ENCODE measurements at places on chromosomes 11 and 22.

- DNase-seq, result peak; percentile 91
Observed at GRCh38 chr22:42933485-42934091, 76.5 kb upstream of the ARFGAP3 start.

DNA sequence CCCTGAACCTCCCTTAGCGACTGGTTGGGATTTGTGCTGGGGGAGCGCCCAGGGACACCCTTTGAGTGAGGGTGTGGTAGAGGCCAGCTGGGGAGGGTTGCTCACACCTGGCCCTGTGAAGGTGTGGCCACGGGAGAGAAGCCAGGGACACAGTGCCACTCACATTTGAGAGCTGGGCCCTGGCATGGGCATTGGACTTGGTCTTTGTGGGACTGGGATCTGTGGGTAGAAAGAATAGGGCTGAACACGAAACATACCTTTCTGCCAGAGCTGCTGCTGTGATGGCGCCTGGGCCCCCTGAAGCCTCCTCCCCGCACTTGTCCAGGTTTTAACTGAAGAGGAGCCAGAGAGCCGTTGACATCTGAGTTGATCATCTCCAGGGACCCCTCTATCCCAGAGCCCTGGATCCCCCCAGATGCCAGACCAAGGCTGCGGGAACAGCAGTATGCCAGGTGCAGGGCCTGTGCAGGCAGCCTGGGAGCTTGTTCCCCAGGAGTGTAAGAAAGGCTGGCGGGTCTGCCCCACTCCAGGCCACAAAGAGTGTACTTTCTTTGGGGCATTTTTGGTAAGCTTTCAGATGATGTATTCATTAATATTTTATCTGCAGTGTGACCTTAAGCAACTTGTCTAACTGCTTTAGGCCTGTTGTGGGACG lies 284.1 kb downstream of the TBC1D22A start:
- DNase-seq, result no peak

DNA sequence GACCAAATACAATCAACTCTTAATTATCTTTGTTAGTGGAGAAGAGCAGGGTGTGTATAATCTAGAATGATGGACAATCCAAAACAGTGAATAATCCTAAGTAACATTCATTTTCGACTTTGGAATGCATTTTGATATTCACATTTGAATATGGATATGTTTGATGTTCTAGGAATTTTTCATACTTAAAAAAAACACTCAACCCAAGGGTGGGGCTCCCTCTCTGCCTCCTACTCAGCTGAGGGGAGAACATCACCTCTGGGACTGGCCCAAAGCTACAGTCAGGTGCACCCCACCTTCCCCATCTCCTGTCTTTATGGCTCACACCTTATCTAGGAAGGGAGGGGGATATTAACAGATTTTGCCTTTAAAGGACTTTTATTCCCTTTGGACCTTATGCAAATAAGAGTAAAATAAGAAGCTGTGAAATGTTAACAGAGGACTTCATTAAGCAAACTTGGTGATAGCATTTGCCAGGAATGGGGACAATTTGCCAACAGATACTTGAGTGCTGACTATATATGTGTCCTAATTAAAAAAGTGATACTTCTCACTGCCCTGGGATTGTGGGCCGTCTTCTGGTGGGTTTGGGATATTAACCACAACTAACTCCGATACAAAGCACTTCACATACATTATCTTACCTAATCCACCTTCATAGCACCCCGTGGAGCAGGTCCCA lies 187.0 kb downstream of the ST3GAL4 start:
- DNase-seq, result no peak

- DNase-seq, result no peak
Observed at GRCh38 chr11:84211896-84212295, 925.7 kb upstream of the CCDC90B start.

- DNase-seq, result no peak
Observed at GRCh38 chr11:33988586-33989370, 62.8 kb upstream of the CAPRIN1 start.

GRCh38 chr11:124736736-124737135 lies 3.0 kb upstream of the NRGN start:
- no peak for DNase-seq

DNA sequence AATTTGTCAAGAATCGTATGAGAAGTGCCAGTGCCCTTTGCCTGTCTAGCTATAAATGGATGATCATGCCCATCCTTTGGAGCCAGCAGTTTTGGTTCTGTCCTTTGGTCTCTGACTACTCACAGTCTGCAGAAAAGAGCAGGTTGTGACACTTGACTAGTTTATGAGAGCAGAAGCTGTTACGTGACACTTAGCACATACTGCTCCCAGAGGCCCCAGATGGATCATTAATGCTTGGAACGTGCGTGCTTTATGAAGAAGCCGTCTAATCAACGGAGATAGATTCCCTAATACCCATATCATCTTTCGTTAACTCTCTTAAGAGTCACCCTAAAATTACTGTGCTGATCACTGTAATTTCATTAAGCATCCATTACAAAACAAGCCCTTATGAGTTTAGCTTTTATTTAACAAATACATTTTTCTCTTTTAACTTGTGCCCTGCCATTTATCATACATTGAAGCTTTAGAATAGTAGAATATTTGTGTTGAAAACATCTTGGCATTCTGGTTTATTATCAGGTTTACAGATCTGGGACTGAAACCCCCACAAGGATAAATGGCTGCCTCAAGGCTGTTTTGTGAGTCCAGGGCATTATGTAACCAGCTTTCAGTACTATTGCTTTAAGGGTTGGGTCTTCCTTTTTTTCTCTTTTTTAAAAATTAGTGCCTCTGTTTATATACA lies 47.0 kb upstream of the ADORA2A start:
- no peak for DNase-seq

- no peak for DNase-seq
Observed at GRCh38 chr22:37566329-37566837, 6.1 kb downstream of the CDC42EP1 start.

DNA sequence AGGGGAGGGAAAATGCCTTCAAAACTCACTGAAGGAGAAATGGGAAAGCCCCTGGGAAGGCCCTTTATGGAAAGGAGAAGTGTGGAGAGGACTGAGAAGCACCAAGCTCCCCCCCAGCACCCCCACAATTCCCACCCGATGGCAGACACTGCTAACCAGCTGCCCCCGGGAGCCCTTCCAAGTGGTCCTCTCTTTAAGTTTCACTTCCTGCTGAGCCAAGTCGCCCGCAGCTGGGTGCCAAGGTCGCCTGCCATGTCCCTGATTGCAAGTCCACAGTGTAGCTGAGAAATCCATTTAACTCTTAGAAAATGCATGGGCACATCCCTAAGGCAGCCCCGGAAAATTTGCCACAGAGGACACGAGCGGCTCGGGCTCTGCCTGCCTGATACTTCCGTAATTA lies 68.2 kb downstream of the GALNT18 start:
- DNase-seq, result no peak

DNA sequence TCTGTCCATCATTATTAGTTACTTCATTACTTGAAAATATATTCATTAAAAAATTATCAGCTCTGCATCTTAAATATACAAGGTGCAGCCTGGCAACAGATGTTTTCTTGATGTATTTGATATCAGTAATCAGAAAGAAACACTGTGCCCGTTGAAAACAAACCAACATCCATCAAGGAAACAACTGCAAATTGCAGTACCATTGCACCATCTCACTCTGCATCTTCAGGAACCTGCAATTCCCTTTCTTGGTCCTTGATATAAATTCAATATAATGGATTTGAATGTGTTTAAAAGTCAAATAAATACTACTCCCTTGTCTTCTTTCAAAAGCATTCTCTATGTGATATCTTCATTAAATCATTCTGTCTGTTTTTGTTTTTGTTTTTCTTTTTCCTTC lies 1131.2 kb downstream of the FAM181B start:
- no peak for DNase-seq

DNA sequence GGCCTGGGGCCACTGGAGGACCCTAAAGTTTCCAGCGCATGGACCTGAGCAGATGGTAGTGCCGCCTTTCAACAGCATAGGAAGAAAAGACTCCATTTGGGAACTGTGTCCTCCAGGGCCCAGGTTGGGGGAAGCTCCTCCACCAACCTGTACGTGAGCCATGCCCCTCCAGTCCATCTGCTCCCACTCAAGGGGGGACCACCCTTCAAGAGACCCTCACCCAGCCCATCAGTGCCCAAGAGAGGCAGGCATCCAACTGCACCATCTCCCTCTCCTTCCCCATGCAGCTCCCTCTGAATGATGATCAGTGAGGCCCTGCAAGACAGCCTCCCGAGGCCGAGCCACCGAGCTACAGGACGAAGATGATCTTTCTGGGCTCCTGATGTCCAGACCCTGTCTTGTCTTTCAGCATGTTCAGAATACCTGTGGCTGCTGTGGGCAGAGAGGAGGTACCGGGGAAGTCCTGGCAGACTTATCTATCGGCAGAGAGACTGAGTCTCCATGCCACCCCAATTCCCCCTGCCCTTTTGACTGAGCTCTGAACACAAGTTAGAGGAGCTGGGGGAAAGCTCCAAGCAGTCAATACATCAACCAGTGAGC lies 25.0 kb upstream of the JAM3 start:
- DNase-seq, result no peak

DNA sequence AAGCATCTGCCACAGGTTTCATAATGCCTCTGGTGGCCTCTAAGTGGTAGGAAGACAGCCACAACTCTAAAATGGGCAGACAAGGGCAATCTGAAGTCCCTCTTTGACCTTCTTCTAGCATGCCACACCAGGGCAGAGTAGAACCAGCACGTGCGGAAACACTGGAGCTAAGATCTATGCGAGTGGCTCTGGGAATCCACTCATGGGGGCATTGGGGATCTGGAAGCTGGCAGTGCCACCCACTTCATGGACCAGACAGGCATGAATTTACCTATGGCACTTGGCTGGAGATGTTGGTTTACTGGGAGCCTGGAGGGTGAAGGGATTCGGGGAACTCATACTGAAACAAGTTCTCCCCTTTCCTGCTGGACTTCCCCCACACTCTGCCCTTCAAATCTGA lies 337.4 kb downstream of the MIAT start:
- DNase-seq, result no peak

GRCh38 chr11:28384418-28384817 lies 276.2 kb downstream of the METTL15 start:
- peak; percentile 99 for DNase-seq

DNA sequence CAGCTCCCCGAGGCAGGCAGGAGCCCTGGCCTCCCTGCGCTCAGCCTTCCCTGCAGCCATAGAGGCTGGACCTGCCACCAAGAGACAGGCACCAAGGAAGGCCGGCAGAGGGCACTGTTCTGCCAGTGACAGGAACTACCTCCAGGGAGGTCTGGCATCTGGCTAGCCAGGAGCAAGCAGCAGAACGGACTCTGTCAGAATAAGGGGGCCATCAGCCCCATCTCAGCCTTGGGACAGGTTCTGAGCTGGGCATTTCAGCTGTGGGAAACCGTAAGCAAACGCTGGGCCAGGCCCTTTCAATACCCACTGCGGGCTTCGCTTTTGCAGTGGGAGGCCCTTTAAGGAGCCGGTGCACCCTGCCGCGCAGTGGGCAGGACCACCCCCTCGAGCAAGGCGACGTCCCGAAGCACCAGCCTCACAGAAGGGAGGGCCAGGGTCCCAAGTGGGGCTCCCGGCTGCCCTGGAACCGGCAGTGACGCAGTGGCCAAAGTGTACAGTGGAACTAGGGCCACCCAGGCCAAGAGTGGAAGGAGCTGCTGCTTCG lies 18.2 kb downstream of the IFT27 start:
- DNase-seq, result peak; percentile 62

DNA sequence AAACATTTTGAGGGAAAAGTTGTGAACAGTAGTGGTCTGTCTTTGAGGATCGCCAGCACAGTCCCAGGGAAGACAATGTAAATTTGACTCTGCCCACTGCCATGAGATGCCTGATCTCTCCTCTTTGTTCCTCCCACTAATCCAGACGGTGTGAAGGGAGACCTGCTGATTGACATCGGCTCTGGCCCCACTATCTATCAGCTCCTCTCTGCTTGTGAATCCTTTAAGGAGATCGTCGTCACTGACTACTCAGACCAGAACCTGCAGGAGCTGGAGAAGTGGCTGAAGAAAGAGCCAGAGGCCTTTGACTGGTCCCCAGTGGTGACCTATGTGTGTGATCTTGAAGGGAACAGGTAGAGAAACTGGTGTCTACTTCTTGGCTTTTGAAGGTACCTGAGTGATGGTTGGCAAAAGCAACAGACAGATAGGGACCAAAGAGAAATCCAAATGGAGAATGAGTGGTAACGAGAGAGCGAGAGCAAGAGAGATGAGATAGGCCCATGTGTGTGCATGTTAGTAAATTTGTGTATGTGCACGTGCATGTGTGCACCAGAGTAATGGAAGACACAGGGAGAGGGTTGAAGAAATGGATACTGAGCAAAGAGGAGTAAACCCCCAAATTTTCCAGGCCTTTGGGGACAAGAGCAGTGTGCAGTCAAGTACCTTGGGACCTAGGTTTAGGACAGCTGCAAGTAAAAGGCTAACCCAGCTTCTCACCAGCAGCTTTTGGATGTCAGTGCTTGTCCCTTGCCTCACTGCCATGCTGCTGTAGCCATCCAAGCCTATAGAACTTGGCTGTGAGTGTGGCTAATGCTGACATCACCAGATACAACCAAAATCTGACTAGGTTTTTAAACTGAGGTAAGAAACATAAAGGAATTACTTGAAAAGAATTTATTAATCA lies 1.9 kb downstream of the NNMT start:
- peak; percentile 50 for DNase-seq

DNA sequence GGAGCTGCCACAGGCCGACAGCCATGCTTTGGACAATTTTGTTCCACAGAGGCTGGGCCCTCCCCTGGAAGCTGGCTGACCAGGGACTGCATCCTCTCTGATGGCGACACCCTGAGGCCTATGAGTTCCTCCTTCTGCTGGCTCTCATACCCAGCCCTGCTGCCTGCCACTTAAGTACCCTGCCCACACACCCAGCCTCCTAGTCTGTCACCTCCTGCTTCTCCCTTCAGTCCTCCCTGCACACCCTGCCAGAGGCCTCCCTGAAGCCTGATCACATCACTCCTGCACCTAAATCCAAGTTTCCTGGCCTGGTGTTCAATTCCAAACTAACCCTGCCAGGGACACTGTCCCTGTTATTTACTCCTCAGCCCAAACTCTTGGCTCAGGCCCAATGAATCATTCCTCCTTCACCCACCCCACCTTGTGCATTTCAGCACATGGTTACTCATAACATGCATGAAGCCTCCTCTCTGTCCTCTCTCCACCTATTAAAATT lies 136.7 kb upstream of the NECTIN1 start:
- DNase-seq, result peak; percentile 8

DNA sequence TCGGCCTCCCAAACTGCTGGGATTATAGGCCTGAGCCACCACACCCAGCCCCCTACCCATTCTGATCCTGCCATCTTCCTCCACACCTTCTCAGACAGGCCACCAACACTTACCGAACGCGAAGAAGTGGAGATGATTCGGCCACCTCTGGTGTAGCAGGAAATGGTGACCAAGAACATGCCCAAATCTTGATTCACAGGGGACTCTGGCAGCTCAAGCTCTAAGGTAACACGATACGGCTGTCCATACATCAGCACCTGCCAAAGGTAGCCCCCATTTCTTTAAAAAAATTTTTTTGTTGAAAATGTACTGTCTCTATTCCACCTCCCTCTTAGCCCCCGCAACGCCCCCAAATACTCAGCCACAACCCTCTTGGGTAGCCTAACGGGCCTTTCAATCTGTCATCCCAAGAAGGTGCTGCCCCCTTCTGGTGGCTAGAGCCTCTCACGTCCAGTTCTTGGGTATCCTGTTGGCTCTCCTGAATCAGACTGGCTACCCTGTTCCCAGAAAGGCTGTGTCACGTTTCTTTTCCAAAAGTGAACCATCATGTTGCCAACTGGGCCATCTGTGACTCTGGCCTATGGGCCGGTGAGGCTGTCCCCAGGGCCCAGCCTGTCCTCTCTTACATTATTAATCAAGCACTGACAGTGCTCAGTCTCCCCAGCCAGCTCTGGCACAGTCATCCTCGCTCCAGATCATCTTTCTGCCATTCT lies 5.3 kb upstream of the LRRN4CL start:
- DNase-seq, result peak; percentile 77

All from fibroblast of upper back skin (primary cell).